ENCODE measurements at places on chromosomes 2 and 18.
A peak's percentile ranks its signal among the peaks of the same experiment; 100 is the strongest.

- no peak for DNase-seq
Observed at GRCh38 chr2:240930096-240930630, 24.0 kb downstream of the CROCC2 start.

GRCh38 chr2:192070099-192070498, 124.6 kb downstream of the TMEFF2 start:
- DNase-seq, result no peak

- no peak for DNase-seq
Observed at GRCh38 chr2:209577376-209578357, 153.8 kb downstream of the MAP2 start.

- DNase-seq, result peak; percentile 29
Observed at GRCh38 chr2:54558188-54559005, 102.3 kb downstream of the SPTBN1 start.

- DNase-seq, result no peak
Observed at GRCh38 chr2:201959198-201959597, 74.5 kb upstream of the FZD7 start.

DNA sequence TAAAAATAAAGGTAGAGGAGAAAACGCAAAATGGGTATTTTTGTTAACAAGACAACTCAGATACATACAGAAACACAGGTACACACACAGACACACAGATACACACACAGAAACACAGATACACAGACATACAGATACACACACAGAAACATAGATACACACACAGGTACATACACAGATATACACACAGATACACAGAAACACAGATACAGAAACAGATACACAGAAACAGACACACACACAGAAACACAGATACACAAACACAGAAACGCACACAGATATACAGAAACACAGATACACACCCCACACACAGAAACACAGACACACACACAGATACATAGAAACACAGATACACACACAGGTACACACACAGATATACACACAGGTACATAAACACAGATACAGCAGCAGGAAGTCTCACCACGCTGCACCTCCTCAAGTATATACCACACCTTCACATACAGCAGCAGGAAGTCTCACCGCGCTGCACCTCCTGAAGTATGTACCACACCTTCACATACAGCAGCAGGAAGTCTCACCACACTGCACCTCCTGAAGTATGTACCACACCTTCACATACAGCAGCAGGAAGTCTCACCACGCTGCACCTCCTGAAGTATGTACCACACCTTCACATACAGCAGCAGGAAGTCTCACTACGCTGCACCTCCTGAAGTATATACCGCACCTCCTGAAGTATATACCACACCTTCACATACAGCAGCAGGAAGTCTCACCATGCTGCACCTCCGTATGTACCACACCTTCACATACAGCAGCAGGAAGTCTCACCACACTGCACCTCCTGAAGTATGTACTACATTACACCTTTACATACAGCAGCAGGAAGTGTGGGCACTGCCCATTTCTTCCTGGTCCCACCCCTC, 250.5 kb downstream of the HDAC4 start:
- no peak for DNase-seq

DNA sequence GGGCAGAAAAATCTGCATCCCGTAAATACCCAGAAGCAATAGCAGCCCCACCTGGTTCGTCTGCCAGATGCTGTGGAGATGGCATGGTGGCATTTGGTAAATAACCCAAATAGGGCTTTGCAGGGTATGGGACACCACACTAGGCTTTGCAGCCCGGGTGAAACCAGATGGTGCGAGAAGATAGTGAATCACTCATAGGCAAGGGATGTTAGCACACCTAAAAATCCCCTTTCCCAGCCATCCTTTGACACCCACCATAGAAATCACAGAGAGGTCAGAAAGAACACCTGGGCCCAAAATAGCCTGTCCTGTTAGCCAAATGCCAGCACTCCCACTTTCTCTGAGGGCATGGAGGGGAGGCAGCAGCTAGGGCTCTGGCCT, 47.6 kb downstream of the BCL11A start:
- no peak for DNase-seq

DNA sequence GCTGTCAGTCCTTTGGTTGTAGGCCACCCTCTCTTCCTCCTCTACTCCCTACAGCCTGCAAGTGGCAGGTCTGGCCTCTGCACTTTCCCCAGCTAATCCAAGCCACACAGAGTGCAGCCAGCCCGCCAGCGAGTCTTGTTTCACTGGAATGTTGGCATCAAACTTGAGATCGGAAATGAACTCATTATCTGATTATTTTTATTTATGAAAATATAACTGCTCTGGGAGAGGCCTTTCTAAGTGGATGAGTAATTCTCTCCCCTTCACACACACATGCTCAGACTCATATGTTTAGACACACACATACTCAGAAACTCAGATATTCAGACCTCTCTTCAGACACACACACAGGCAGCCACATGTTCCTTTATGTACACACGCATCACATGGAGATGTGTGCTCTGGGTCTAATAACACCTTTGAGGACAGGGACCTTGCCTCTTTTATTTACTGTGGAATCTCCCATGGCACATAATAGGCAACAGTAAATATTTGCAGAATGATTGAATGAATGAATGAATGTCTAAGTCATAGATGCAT, 151.3 kb downstream of the ZFP36L2 start:
- no peak for DNase-seq

DNA sequence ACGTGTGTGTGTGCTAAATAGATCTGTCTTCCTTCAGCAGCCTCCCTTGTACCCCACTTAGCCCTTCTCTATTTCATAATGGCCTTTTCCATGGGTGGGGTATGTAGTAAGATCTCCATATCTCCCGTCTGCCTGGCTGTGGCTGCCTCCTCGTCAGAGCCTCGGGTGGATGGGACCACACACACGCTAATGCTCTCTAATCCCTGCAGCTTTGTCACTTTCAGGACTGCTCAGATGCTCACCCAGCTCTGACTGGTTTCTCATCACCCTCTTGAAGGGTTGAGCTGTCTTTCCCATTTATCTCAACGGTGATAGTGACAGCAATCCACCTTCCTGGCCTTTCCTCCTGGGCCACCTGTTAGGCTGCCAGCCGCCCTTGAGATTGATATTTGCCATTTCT, 95.3 kb downstream of the DCC start:
- no peak for DNase-seq

GRCh38 chr2:145811276-145812164, 1291.6 kb upstream of the ZEB2 start:
- DNase-seq, result no peak

GRCh38 chr2:54593249-54593648, 130.2 kb upstream of the EML6 start:
- DNase-seq, result no peak

DNA sequence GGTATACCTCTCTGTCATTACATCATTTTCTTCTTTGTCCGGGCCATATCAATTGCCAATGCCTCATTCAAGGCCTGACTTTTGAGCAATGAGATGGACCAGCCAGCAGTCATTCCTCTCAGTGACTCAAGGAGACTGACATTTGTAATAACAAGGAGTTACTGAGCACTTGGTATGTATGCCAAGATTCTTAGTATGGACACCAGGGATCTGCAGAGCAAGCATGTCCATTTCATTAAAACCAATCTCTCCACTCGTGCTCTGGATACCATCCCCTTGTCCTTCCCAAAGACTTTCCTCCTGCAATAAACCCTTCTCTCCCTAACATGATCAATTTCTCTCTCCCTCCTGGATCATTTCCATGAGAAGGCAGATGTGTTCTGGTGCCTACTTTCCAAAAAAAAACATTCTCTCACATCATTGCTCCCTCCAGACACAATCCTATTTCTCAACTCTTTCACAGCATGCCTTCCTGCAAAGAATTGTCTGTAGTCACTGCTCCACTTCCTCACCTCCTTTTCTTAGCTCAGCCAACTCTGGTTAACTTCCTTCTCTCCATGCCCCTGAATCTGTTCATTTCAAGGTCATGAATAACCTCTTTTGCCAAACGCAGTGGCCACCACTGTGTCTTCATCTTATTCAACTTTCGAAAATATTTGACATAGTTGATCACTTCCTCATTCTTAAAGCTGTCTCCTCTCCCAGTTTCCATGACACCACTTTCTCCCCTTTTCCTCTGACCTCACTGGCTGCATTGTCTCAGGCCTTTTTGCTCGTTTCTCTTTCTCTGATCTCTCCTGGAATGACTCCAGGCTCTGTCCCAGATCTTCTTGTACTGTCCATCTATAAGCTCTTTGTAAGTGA, 102.8 kb upstream of the CYP1B1 start:
- DNase-seq, result no peak

- no peak for DNase-seq
Observed at GRCh38 chr2:212330263-212330662, 208.3 kb downstream of the ERBB4 start.

GRCh38 chr18:75016025-75016717, 192.8 kb downstream of the PTGR3 start:
- no peak for DNase-seq

DNA sequence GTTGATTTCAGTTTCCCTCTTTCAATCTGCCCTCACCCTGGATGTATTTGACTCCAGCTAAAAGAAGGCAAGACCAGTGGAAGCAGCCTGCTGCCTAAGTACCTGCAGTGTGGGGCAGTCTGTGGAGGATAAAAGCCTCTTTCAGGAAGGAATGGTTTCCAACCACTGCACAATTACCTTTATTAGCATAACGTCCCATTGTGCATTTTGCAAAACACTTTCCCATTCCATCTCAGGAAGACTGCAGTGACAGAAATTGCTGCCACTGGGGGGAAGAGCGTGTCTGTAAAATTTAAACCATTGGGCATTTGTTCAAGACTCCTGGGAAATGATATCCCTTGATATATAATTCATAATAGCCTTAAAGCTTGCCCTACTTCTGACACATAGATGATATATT, 26.2 kb downstream of the CYRIA start:
- no peak for DNase-seq

- DNase-seq, result no peak
Observed at GRCh38 chr18:25710981-25711380, 359.0 kb upstream of the ZNF521 start.

DNA sequence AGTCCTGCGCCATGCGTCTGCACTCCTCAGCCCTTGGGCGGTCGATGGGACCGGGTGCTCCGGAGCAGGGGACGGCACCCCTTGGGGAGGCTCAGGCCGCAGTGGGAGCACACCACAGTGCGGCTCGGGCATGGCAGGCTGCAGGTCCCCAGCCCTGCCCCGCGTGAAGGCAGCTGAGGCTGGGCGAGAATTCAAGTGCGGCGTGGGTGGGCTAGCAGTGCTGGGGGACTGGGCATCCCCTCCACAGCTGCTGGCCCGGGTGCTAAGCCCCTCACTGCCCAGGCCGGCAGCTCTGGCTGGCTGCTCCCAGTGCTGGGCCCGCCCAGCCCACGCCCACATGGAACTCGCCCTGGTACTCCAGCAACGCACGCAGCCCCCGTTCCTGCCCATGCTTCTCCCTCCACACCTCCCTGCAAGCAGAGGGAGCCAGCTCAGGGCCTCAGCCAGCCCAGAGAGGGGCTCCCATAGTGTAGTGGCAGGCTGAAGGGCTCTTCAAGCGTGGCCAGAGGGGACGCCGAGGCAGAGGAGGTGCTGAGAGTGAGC, 198.3 kb upstream of the CNTNAP5 start:
- DNase-seq, result no peak

GRCh38 chr2:19801367-19802080, 100.3 kb downstream of the TTC32 start:
- DNase-seq, result no peak

- DNase-seq, result no peak
Observed at GRCh38 chr2:37588316-37588777, 83.1 kb downstream of the CDC42EP3 start.

DNA sequence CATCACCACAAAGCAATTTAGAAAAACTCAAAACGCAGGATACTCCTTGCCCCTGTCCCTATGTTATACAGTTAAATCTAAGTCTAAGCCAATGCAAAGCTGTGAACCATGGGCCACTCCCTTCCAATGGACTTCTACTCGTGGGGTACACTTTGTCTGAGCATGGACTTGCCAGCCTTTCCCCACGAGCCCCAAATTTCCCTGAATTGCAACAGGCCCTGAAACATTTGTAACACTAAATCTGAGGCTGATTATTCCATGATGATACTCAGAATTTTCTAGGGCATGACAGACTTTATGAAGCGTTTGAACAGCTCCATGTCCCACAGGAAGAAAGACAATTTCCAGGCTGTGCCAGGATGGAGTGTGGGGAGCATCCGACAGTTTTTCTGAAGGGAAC, 189.6 kb downstream of the TXNL1 start:
- no peak for DNase-seq

GRCh38 chr2:232955856-232956255, 57.2 kb downstream of the NGEF start:
- DNase-seq, result no peak

DNA sequence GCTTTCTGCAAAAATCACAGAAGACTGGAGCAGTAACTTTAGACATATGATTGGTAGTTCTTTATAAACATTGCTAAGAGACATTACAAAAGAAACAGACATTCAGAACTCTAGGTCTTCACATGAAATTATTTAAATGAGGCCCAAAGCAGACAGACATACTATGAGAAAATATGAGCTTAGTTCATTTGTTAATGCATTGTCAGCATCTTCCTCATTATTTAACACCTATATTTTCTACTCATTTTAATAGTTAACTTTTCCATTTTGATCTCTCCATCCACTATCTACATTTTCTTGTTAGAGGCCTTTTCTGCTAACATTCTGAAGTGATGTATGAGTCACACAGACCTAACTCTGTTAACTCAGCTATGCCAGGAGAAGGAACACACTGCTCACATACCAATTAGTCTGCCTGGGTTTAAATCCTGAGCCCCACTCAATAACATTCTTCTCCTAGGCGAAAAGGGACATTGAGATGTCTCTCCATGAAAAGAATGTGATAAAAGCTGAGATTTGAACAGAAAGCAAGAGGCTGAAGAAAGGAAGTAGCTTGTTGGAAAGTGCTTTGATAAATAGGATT, 400.3 kb upstream of the PKDCC start:
- no peak for DNase-seq

DNA sequence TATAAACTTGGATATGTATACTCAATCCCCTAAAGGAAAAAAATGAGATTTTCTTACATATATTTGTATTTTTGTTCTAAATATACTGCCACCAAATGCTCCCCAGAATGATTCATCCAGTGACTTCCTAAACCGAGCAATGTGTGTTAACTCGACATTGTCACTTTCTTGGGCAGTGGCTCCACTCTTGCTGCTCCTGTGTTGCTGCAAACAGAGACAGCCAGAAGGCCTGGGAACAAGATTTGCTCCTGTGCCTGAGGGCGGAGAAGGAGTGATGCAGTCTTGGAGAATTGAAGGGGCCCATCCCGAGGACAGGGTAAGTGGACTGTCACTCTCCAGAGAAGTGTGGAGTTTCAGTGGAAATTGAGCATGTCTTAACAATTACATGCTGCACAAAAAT, 32.7 kb downstream of the DSG4 start:
- DNase-seq, result no peak
